ENCODE measurements at places on chromosomes 12 and 14.

GRCh38 chr12:7959278-7959677 lies 23.3 kb upstream of the SLC2A3 start:
- no peak for DNase-seq

- no peak for DNase-seq
These were observed 10.0 kb upstream of the KRT82 start for GRCh38 chr12:52415870-52416750.

- no peak for DNase-seq
These were observed 13.5 kb upstream of the ATG14 start for GRCh38 chr14:55425091-55425490.

- no peak for DNase-seq
These were observed 114.2 kb upstream of the ARID2 start for GRCh38 chr12:45615268-45615667.

DNA sequence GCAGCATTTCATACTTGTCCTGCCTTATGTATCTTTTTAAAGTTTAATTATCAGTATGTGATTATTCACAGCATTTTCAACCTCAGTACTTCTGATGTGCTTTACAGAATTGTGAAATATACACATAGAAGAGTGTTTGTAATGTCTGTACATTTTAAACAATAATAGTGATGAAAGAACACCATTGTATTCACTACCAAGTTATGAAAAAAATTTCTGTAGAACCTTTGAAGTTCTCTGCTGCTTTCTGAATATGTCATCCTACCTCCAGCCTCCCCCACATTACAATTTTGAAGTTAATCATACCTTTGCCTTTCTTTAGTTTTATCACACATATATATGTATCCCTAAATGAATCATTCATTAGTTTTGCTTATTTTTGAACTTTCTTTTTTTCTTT lies 24.8 kb downstream of the FRMD6 start:
- no peak for DNase-seq

DNA sequence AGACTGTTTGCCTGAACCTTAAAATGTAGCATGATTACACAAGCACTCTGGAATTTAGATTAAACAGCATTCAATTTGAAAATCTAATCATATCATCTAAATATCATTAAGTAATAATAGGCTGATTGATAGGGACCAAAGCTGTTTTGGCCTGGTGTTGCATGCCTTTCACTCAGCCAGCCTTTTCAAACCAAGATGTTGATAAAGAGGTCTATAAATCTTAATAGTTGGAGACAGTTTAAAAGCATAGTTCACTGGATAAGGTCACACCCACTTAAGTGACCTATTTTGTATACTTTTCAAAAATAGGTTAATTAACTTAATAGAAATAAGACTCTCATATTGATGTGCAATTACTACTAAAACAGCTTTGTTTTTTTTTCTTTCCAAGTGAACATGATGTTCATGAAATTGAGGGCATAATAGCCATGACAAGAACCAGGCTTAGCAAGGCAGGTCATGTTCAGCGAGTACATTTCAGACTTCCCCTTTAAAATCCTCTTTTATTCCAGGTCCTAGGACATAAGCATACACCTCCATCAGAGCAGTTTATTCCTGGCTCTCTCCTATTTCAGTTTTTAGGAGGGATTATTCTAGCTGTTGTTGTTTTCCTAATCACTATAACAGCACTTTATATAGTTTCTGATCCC lies 349.0 kb downstream of the RAD51B start:
- DNase-seq, result no peak

GRCh38 chr14:52125885-52126284 lies 57.0 kb upstream of the NID2 start:
- no peak for DNase-seq

- DNase-seq, result no peak
These were observed 5.9 kb upstream of the KRT3 start for GRCh38 chr12:52801773-52802172.

GRCh38 chr12:50066402-50066801 lies 9.0 kb downstream of the ASIC1 start:
- no peak for DNase-seq

GRCh38 chr12:75909714-75910656 lies 121.6 kb downstream of the PHLDA1 start:
- DNase-seq, result no peak

DNA sequence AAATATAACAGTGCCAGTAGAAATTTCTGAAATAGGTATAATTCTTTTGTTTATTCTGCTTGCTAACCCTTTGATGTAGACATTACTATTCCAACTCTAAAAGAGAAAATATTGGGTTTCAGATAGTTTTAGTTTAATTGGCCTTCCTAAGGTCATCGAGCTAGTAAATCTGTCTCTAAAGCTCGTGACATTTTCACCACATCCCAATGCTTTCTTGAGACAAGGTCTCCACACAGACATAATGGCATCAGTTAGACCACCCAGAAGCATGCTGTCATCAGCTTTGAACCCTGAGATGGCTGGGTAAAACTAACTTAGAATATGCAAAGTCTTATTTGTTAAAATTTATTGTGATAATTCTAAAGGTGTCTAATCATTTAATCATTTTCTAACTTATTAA lies 52.0 kb downstream of the PIK3C2G start:
- no peak for DNase-seq

DNA sequence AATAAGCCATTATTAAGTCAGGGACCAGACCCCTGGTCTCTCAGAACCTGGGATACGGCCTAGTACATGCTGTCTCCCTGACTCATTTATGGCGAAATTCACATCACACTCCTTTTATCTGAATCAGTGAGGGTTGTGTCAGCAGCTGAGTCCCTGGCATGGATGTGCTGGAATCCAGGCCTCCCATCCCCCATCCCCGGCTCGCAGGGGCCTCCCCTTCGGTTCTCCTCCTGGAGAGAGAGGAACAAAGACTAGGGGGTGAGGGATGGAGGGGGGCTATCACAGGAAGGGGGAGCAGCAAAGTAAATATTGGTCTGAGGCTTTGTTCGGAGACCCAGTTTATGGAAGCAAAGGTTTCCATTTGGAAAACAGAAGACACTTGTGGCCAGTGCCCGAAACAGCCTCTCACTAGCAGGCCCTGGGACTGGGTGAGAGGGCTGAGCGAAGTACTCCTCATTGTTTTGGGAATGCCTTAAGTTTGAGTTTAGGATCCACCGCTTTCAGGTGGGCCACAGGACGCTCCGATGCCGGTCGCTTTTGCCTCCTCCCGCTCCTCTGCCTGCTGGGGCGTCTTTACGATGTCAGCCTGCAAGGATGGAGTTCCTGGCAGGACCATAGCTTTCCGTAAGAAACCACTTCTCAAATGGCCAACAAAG lies 145.0 kb downstream of the PRKCH start:
- DNase-seq, result no peak

DNA sequence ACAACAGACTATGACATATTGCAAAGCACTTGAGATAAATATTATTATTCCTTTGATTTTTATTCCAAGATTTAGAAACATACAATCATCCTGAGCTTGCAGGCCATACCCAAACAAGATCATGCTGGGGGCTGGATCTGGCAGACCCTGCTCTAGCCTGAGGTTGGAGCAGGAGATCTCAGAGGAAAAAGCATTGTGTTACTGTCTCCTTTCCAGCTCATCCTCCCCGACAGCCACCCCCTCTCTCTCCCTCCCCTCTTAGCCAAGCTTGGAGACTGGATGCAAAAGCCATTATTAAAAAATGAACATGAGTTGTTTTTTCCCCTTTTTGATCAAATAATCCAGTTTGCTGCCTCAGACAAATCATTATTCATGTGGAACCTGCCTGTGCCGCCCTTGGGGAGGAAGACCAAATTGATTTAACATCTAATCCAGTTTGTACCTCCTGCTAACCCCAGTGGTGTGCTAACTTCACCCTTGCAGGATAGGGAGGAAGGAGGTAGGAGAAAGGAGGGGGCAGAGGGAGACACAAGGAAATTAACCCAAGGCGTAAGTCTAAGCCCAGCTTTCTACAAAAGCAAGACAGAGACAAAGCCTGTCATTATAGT lies 565.8 kb upstream of the TBX3 start:
- no peak for DNase-seq
